GM12878 (cell line): ENCODE measurements at places on chromosomes 2 and 18. TPM values are rescaled to one million over a fixed set of nuclear protein-coding genes. Genes with fewer than 3 reads are reported as not detected.

DNA sequence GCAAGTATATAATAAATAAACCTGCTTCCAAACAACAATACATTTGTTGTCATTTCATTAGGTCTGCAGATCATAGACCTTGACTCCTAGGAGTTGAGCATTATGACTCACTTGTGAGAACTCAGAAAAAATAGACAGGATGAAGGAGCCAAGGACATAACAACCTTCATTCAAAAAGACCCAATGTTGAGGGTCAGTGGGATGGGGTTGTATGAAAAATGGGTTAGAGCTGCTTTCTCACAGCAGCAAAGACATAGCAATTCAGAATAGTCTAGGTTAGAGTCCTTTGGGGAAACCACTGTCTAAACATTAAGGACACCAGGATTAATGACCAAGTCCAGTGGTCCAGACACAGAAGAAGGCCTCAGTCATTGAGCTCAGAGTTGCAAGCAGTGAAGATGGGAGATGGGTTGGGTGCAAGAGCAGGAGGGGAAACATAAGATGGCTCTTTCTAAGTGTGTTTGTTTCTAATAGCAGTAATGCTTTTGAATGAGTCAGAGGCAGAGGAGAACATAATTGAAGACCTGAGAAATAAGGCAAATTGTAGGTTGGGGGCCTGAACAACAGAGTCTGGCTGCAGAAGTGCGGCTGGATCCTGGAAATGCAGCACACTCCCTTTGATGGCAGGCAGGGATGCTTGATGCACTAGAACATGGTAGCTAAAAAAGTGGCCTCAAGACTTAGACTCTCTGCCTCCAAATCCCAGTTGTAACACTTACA is 3.7 kb upstream of the SERPINB10 start:
- no peak for DNase-seq
- no peak overlapping the region for H3K4me3 ChIP-seq
- H3K27me3 ChIP-seq = no peaks in the 10 kb centered on the region
- H3K4me1 ChIP-seq = peaks cover 4% of the 10 kb centered on the region; the same call in 1 of the 2 replicates
- no peak overlapping the region for H3K27ac ChIP-seq

- no peak for DNase-seq
- H3K27me3 ChIP-seq = no peaks in the 10 kb centered on the region
- H3K4me1 ChIP-seq = no peaks in the 10 kb centered on the region
- H3K27ac ChIP-seq = no peak overlapping the region
Measured at GRCh38 chr18:26335156-26335555, 108.9 kb downstream of the TAF4B start.

Gene ZCCHC2
- 12.0 and 14.4 TPM in 2 replicates for total RNA-seq

GRCh38 chr2:173806761-173807160 is 158.4 kb downstream of the SP3 start:
- H3K4me1 ChIP-seq = no peaks in the 10 kb centered on the region
- no peak overlapping the region for H3K4me3 ChIP-seq
- H3K27ac ChIP-seq = no peak overlapping the region
- H3K27me3 ChIP-seq = no peaks in the 10 kb centered on the region
- no peaks in the 10 kb centered on the region for H3K36me3 ChIP-seq

DNA sequence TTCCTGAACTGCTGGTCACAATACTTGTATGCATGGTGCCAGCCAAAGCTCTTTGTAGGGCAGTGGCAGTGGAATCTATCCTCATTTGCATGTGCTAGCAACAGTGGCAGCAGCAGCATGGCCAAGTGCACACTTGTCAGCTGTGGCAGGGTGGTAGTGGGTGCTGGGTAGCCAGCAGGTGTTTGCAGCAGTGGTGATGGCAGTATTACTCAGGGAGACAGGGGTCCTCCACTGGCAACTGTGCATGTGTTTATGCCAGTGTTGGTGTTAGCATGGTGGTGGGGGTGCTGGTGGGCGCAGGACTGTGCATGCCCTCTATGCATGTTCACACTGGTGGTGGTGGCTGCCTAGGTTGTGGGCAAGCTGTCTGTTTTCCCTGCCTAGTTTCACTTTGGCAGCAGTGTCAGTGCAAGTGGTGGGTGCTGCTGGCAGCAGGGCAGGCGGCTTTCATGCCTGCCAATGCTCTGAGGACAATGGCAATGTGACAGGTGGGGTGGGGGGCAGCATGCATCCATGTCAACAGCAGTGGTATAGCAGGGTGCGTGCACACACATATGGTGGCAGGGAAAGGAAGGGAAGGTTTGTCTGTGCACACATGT is 41.2 kb downstream of the GALNT13 start:
- H3K27me3 ChIP-seq = no peaks in the 10 kb centered on the region
- H3K36me3 ChIP-seq = no peaks in the 10 kb centered on the region
- no peak overlapping the region for H3K4me3 ChIP-seq
- no peak overlapping the region for H3K27ac ChIP-seq
- no peak for DNase-seq

- no peak overlapping the region for H3K4me3 ChIP-seq
- H3K27ac ChIP-seq = no peak overlapping the region
- H3K36me3 ChIP-seq = no peaks in the 10 kb centered on the region
- no peaks in the 10 kb centered on the region for H3K4me1 ChIP-seq
Measured at GRCh38 chr2:9153643-9153980, 53.0 kb upstream of the ASAP2 start.

- no peaks in the 10 kb centered on the region; the same call in 1 of the 2 replicates for H3K27me3 ChIP-seq
- peaks cover 13% of the 10 kb centered on the region for H3K4me1 ChIP-seq
- no peaks in the 10 kb centered on the region for H3K36me3 ChIP-seq
- peak overlapping the region; percentile 97 for H3K4me3 ChIP-seq
- DNase-seq = no peak
Measured at GRCh38 chr2:74481961-74482800, 617 bp downstream of the CCDC142 start.

GRCh38 chr2:9390991-9391390 is 32.3 kb downstream of the ITGB1BP1 start:
- DNase-seq = no peak
- no peak overlapping the region for H3K27ac ChIP-seq
- no peaks in the 10 kb centered on the region for H3K36me3 ChIP-seq
- H3K4me1 ChIP-seq = no peaks in the 10 kb centered on the region
- no peak overlapping the region for H3K4me3 ChIP-seq

DNA sequence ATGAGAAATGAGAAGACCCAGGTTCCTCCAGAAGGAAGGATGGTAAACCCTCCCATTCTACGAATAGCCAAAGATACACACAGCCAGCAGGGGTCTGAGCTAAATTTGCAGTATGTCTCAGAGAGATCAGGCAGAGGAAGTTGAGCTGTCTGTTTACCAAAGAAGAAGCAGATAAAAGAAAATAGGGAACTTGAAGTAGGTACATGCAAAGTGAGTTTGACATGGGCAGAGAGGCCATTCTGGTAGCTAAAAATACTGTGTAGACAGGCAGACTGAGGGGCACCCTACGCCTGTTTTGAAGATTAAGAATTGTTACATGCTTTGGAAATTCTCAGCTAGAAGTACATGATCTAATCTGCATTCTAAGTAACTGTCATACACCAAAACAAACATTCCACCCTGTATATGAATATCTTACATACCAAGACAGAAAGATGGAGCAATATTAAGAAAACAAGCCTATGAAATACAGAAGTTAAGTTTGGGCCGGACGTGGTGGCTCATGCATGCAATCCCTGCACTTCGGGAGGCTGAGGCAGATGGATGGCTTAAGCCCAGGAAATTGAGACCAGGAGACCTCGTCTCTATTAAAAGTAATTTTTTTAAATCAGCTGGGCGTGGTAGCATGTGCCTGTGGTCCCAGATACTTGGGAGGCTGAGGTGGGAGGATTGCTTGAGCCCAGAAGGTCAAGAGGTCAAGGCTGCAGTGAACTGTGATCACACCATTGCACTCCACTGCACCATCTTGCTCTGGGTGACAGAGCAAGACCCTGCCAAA is 157.9 kb downstream of the ANKRD44 start:
- peak; percentile 67 for DNase-seq
- no peaks in the 10 kb centered on the region for H3K36me3 ChIP-seq
- peaks cover 34% of the 10 kb centered on the region for H3K4me1 ChIP-seq
- H3K27me3 ChIP-seq = no peaks in the 10 kb centered on the region
- peak overlapping the region; percentile 48 for H3K27ac ChIP-seq

Gene POTEC
- total RNA-seq = not detected in 2 replicates

Gene LIPG
- 0.18 and 0.19 TPM in 2 replicates for total RNA-seq

DNA sequence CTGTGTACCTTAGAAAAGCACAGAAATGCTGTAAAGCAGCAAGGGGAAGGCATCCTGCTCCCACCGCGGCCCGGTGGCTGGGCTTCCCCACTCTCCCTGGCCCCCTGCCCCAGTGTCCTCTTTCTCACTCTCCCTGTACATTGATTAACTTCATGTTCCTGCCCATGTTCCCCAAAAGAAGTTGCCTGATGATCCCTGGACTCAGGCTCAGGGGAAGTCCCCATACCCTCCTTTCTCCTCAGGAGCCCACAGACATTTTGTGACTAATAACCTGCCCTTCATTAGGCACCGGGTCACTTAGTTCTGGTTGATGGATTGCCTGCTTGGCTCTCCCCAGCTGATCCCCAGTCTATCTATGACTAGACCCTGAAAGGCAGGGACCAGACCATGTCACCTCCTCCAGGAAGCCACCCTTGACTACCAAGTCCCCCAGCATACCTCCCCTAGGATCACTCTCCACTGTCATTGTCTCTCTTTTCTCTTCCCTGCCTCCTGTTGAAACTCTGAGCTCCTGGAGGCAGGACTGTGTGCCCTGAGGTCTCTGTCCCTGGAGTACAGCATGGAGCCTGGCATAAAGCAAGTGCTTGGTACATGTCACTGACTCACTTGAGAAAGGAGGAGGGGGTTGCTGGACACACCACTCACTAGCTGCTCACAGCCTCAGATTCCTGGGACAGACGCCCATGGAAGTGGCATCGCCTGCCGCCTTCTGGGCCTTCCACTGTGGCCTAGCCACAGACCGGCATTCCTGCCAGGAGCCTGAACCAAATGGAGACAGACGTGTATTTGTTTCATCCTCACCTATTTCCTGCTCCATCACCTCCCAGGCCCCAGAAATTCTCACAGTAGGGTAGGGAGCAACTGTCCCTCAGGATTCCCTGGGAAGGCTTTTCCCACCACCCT is 13.5 kb downstream of the MALL start:
- no peaks in the 10 kb centered on the region for H3K36me3 ChIP-seq
- H3K4me1 ChIP-seq = no peaks in the 10 kb centered on the region
- no peak overlapping the region for H3K4me3 ChIP-seq
- peaks cover 6% of the 10 kb centered on the region; the same call in 1 of the 2 replicates for H3K27me3 ChIP-seq

- peak; percentile 48 for DNase-seq
- H3K4me1 ChIP-seq = peaks cover 61% of the 10 kb centered on the region
- no peak overlapping the region for H3K27ac ChIP-seq
- H3K36me3 ChIP-seq = no peaks in the 10 kb centered on the region
- no peak overlapping the region for H3K4me3 ChIP-seq
- H3K27me3 ChIP-seq = no peaks in the 10 kb centered on the region
Measured at GRCh38 chr2:64207573-64207972, 63.4 kb upstream of the PELI1 start.

DNA sequence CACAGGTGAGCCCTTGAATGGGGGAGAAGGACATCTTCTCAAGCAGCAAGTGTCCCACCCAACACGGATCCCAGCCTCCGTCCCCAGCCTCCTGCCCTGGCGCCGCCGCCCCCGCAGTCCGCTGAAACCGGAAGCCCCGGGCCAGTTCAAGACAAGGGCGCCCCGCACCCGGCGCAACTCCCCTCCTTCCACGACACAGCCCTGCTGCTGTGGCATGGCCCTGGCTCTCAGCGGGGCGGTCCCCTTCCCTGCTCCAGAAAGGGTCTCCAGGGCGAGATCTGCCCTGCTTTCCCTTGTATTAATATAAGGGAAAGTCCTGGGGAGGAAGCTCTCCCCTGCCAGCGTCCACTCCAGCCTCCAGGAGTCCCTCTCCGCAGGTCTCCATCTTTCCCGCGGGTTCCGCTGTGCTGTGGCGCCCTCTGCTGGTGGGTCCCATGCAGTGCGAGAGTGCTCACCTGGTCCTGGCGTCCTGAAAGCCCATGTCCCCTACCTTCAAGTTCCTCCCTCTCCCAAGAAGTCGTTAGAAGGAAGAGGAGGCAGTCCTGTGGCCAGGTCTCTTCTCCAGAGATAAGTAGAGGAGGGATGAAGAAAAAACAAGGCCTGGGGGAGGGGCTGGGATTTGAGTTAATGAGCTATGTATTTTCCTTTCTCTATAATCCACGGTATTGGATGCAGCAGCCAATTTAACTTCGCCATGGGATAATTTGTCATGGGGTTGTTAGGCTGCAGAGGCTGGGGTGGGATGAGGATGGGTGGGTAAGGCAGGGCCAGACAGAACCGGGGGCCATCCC is 176.0 kb downstream of the SMAD2 start:
- H3K36me3 ChIP-seq = no peaks in the 10 kb centered on the region
- H3K4me3 ChIP-seq = no peak overlapping the region
- no peak overlapping the region for H3K27ac ChIP-seq
- no peak for DNase-seq

DNA sequence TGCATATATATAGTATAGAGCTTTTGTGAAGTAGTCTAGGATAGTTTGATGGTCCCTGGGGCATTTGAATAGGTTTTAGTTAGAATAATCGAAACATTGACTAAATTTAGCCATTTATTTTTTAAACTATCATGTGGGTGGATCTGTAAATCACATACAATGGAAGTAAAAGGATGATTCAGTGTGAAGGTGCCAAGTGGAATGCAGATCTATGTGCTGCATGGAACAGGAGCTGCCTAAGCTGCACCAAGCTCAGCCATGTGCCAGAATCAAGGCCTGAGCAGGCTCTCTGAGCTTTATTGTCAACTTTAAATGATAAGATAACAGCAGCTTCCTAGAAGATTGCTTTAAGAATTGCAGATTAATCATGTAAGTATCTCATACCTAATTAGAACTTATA is 1996.2 kb upstream of the PIK3C3 start:
- no peaks in the 10 kb centered on the region for H3K36me3 ChIP-seq
- no peak for DNase-seq
- no peaks in the 10 kb centered on the region for H3K27me3 ChIP-seq
- H3K4me1 ChIP-seq = no peaks in the 10 kb centered on the region

DNA sequence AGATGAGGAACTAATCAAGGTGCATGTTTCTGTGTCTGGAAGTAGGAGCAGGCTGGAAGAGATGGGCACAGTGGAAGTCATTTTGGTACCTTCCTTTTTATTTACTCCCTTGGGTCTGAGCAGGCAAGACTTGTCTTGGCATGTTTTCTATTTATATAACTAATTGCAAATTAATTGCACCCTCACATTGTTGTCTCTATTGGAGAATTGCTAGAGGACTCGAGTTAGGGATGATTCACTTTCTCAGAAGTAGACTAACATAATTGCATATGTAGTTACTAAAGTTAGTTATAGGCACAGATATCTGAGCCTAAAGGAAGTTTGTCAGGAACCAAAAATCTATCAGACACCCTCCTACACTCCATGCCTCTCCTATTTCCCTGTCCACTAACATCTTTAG is 92.8 kb upstream of the NRP2 start:
- H3K27ac ChIP-seq = no peak overlapping the region
- H3K4me3 ChIP-seq = no peak overlapping the region
- H3K27me3 ChIP-seq = peaks cover 2% of the 10 kb centered on the region
- no peak for DNase-seq
- H3K4me1 ChIP-seq = no peaks in the 10 kb centered on the region

Gene ERICH2
- total RNA-seq = not detected in 2 replicates

Gene ERFE
- not detected in 2 replicates for total RNA-seq

GRCh38 chr2:232449964-232450363 is 6.0 kb upstream of the ALPI start:
- no peaks in the 10 kb centered on the region for H3K27me3 ChIP-seq
- DNase-seq = no peak
- no peak overlapping the region for H3K27ac ChIP-seq
- no peaks in the 10 kb centered on the region for H3K4me1 ChIP-seq
- H3K4me3 ChIP-seq = no peak overlapping the region
